SJSA1 (cell line): ENCODE measurements at places on chromosomes 7 and 10. TPM values are rescaled to one million over a fixed set of nuclear protein-coding genes. Genes with fewer than 3 reads are reported as not detected.

MARCHF5 gene
- total RNA-seq = 11.7 and 18.5 TPM in 2 replicates

CPEB3 gene
- 0.31 and 0.82 TPM in 2 replicates for total RNA-seq

NRG3 gene
- not detected in 2 replicates for total RNA-seq

DNA sequence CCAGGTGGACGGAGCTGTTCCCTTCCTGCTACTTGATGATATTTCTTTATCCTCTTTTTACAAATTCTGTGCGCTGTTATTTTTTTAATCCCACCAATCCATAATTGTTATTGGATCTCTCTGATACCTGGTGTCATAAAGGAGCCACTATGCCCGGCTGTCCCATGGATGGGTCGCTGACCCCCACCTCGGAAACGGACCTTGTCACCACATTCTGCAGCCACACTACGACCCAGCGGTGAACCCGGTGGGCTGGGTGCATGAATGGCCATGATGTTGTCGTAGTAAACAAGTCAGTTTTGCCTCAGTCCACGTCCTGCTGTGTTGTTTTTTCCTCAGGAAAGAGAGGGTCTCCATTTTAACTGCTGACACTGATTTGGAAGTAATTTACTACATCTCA lies 112.2 kb downstream of the PKD1L1 start:
- H3K4me3 ChIP-seq = no peak overlapping the region
- H3K27me3 ChIP-seq = no peaks in the 10 kb centered on the region
- no peaks in the 10 kb centered on the region for H3K36me3 ChIP-seq
- H3K4me1 ChIP-seq = no peaks in the 10 kb centered on the region
- no peak overlapping the region for H3K27ac ChIP-seq

DNA sequence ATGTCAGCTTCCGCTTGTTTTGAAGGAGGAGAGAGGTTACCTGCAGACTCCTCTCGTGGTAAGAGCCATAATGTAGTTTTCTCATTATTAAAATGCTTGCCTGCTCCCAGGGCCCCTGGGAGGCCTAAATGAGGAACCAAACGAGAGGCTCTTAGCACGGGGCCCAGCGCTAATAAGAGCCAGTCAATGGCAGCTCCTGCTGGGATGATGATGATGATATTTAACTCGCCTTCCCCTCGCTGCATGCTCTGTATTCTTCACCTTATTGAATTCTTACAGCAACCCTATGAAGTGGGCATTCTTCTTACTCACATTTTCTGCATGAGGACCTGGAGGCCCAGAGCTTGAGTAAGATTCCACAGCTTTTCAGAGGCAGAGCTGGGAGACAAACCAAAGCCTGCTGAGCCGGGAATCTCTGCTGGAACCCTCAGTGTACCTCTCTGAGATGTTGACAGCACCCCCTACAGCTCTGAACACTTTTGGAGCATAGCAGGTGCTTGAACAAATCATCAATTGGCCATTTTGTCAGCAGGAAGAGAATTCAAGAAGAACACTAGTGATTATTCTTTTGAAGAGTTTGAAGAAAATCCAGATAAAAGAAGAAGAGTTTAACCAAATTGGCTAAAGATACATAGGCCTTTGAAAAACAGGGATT lies 93.1 kb upstream of the HABP2 start:
- H3K36me3 ChIP-seq = no peaks in the 10 kb centered on the region
- H3K27me3 ChIP-seq = peaks cover 12% of the 10 kb centered on the region; the same call in 1 of the 2 replicates
- no peaks in the 10 kb centered on the region for H3K4me1 ChIP-seq
- no peak overlapping the region for H3K4me3 ChIP-seq
- no peak overlapping the region for H3K27ac ChIP-seq

DNA sequence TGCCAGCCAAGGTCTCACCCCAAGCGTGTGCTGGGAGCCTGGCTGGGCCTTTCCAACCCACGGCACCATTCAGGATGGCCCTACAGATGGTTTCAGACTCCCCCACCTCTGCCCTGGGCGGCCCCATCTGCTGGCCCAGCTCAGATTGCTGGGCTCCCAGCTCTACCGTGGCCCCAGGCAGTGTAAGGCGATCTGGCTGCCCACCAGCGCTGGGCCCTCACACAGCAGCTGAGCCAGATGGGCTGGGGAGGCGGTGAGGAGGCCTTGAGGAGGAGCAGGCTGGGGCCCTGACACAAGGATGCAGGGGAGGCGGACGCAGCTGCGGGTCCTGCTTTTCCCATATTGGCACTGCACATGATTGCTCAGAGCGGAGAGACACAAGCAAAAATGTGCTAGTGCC lies 162.8 kb downstream of the NRF1 start:
- H3K4me1 ChIP-seq = peaks cover 7% of the 10 kb centered on the region
- H3K27ac ChIP-seq = no peak overlapping the region
- H3K4me3 ChIP-seq = no peak overlapping the region

DNA sequence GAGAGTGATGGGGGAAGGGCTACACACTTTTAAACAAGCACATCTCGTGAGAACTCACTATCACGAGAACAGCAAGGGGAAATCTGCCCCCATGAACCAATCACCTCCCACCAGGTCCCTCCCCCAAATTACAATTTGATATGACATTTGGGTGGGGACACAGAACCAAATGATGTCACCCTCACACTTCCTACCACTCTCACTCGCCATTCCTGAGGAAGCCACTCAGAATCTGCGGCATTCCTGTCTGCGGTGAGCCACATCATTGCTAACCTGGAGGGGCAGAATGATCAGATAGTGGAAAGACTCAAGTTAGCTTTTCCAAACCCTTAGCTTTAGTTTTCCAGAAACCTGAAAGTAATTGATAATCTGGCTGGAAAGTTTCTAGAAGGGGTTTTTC lies 66.9 kb downstream of the MYO3A start:
- H3K36me3 ChIP-seq = no peaks in the 10 kb centered on the region
- no peaks in the 10 kb centered on the region for H3K27me3 ChIP-seq
- H3K4me1 ChIP-seq = no peaks in the 10 kb centered on the region

DNA sequence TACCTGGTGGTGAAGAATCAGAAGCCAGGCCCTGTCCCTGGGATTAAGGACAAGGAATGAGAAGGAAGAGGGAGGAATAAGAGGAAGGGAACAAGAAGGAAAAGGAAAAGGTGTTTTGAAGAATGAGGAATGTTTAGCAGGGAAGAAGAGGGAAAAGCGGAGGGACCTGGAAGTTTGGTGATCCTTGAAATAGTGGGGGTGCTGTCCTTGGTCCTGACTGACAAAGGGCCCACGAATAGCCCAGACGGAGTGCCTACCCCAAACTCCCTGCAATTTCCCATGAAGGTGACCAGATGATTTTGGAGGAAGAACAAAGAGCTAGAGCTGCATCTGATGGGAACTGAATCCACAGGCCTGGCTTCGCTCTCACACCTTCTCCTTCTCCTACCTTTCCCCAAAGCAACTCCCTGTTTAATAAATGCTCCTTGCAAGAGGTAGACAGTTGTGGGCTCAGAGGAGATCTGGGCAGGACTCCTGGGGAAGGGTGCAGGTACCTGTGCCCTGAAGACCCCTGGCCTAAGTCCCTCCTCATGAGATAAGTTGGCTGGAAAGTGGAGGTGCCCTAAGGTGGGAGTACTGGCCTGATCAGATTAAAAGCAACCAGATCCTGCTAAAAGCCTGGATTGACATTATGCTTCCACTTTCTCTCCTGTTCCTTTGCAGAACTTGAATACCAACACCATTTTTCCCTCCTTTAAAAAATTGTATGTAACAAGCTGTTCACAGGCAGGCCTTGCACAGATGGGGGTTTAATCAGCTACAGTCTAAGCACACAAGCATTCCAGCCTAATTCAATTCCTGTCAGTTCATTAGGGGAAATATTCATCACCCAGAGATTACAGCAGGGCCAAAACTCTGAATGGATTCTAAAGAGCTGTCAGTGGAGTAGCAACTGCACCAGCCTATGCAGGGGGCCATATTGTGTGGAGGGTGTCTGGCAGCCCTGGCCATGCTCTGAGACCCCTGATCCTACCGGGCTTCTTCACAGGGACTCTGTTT lies 19.4 kb downstream of the KAZALD1 start:
- peaks cover 60% of the 10 kb centered on the region for H3K27me3 ChIP-seq
- DNase-seq = no peak
- no peak overlapping the region for H3K4me3 ChIP-seq
- no peak overlapping the region for H3K27ac ChIP-seq
- H3K4me1 ChIP-seq = no peaks in the 10 kb centered on the region

DNA sequence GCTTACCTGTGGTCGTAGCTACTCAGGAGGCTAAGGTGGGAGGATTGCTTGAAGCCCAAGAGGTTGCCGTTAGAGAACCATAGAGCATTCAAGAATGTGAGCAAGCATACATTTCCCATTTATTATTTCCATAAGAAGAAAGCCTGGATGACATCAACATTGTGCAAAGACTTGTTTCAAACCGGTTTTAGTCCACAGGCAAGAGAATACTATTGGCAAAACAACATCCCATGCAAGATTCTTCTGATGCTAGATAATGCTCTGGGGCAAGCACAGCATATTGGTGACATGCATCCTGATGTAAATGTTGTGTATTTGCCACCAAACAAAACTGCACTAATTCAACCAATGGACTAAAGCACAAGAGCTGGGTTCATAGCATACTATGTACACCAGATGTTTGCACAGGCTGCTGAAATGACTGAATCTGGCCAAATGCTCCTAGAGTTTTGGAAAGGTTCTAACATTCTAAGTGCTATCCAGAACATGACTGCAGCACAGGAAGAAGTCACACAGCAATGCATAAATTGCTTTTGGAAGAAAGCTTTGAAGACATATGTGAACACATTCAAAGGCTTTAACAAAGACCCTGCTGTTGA lies 42.6 kb downstream of the OTUD1 start:
- H3K27ac ChIP-seq = no peak overlapping the region
- H3K4me3 ChIP-seq = no peak overlapping the region
- H3K27me3 ChIP-seq = no peaks in the 10 kb centered on the region; the same call in 1 of the 2 replicates
- no peak for DNase-seq
- no peaks in the 10 kb centered on the region for H3K36me3 ChIP-seq
- no peaks in the 10 kb centered on the region for H3K4me1 ChIP-seq

- no peaks in the 10 kb centered on the region for H3K27me3 ChIP-seq
- H3K4me3 ChIP-seq = no peak overlapping the region
- no peaks in the 10 kb centered on the region for H3K36me3 ChIP-seq
- no peak for DNase-seq
- H3K27ac ChIP-seq = no peak overlapping the region
Measured at GRCh38 chr10:48458662-48459048, 146.2 kb downstream of the ARHGAP22 start.
